Kidney tubule cell (primary cell): ENCODE measurements at places on chromosomes 2 and 18.

DNA sequence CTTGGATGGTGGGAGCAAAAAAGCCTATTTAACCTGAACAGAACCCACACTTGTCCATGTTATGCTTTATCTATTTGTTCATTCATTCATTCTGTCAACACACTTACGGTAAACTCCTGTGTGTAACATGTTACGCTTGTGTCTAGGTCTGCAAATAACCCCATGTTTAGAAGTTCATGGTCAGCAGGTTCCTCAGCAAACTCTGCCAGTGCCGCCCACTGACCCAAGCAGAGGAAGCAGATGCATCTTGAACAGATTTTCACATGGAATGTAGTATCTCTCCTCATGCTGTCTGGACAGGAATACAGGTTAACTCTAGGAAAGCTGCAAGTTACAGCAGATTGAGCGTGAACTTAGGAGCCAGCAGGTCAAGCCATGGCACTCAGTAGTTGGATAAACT, 213.7 kb upstream of the COPS8 start:
- DNase-seq, result no peak

- no peak for DNase-seq
Measured at GRCh38 chr2:187715590-187715989, 161.4 kb upstream of the TFPI start.

DNA sequence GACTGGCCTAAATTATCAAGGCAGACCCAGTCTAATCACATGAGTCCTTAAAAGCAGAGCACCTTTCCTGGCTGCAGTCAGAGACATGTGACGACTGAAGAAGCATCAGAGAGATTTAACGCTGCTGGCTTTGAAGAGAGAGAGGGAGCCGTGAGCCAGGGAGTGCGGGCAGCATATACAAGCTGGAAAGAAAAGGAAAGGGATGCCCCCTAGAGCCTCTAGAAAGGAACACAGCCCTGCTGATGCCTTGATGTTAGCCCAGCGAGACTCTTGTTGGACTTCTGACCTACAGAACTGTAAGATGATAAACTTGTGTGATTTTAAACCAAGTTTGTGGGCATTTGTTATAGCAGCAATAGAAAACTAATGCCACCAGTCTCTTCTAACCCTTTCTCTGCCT, 58.1 kb downstream of the HEATR5B start:
- DNase-seq, result no peak

GRCh38 chr2:138948070-138948539, 167.9 kb upstream of the NXPH2 start:
- DNase-seq, result peak; percentile 100

- DNase-seq, result no peak
Measured at GRCh38 chr2:56177420-56178220, 6.2 kb upstream of the CCDC85A start.

DNA sequence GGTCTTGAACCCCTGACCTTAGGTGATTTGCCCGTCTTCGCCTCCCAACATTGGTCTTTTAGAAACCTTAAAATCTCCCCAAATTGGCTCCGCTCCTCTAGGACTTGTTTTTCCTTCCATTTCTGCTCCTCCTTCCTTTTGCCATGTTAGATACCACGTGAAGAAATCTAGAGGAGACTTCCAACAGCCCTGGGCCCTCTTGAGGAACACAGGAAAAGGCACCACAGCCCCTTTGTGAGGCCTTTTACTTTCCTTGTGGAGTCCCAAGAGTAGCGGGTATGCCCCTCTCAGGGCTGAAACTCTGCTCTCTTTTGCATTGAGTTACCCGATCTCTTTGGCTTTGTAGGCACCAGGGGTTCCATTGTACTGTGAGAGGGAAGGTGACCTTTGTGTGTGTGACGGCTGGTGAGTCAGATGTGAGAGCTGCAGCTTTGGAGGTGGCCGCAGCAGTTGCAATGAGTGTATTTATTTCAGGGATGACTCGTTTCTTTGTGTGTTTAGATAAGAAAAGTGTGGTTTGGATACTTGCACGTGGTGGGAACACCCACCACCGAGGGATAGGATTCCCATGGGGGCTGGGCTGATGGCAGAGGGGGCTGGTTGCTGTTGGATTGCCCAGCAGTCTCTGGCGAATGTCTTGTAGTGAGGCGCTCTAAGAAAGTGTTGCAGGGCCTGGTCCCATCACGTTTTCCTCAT, 218.4 kb upstream of the HS6ST1 start:
- peak; percentile 75 for DNase-seq
